ENCODE measurements at places on chromosomes 2 and 18.

GRCh38 chr2:152037743-152038435 is 61.0 kb downstream of the CACNB4 start:
- DNase-seq: no peak

DNA sequence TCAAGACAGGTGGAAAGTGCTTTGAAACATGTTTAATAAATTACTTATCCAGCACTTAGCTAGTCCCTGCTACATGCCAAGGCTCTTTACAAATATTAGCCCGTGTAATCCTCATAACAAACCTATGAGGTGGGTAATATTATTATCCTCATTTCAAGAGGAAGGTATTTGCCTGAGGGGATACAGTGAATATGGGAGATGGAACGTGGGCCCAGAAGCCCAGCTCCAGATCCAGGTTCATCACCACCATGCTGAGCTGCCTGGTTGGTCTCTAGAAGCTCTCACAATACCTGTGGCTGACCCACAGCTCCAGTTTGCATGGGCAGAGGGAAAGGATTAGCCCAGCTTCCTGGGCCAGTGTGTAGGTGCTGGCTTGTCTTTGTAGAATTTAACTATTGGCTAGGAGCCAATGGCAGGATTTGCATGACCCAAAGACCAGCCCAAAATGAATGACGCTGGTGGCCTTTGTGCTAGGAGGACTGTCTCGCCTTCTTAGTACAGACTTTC is 61.6 kb upstream of the ATP8B1 start:
- DNase-seq: no peak

- no peak for DNase-seq
Observed at GRCh38 chr18:60812921-60813320, 440.3 kb upstream of the MC4R start.

DNA sequence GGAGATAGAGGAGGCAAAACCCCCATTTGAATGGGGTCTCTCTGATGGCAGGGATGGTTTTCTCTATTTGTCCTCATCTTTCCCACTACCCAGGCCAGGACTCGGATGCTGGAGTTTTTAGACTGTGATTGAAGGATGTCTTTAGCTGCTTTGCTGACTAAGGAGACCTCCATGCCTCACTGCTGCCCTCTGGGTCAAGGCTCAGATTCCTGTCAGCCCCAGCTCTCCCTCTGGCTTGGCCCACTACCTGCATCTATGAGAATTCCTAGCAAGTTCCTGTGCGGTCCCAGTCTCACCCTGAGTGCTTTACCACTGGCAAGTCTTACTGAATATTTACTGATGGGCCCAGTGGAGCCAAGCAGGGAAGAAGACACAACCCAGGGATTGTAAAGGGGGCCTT is 184.0 kb downstream of the CELF4 start:
- DNase-seq: no peak

GRCh38 chr2:238098901-238099713 is 1.0 kb upstream of the ESPNL start:
- no peak for DNase-seq

- no peak for DNase-seq
Observed at GRCh38 chr2:133377021-133377481, 191.2 kb downstream of the NCKAP5 start.

- no peak for DNase-seq
Observed at GRCh38 chr2:148122788-148123187, 101.9 kb downstream of the MBD5 start.

GRCh38 chr2:95166065-95166763 is 605 bp downstream of the ZNF2 start:
- no peak for DNase-seq

GRCh38 chr18:6221602-6222014 is 193.1 kb downstream of the L3MBTL4 start:
- DNase-seq: no peak

DNA sequence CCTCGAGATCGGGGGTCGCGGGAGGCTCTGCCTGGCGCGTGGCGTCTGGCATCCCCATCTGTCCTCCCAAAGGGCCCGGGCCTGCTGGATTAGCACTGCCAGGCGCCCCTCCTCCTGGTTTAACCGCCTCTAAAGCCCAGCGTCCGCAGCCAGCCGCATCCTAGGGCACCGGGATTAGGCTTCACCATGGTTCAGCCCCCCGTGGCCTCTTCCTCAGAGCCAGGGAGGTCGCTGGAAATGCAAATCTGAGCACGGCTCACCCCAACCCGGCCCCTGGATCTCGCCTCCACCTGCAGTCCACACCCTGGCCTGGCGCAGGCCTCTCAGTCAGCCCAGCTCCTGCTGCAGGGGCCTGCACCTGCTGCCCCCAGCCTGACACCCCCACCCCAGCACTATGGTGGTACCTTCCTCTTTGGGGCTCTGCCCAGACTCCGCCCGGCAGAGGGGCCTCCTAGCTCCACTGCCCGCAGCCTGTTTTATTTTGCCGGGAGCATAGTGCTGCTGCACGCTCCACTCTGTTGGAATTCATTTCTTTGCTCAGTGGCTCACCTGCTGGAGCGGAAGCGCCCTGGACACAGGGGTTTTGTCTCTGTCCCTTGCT is 13.2 kb downstream of the PRELID3A start:
- DNase-seq: peak; percentile 43

DNA sequence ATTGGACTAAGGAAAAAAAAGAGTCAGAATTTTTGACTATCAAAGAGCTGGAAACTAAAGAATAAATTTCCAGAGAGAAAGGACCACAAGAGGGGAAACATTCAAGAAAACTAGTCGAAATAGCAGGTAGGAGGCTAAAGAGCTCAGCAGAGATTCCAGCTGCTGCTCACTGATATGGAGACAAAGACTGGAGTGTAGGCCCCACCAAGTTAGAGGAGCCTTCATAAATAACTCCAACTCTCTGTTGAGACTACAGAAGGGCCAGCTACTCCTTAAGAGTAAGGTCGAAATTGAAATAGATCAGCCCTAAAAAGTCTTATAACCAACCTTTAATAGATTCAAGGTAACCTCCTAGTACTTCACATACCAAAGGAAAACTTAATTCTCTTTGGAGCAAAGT is 31.1 kb downstream of the SS18 start:
- no peak for DNase-seq
